ENCODE measurements at places on chromosomes 4 and X.

GRCh38 chr4:114613560-114613959, 15.0 kb downstream of the UGT8 start:
- no peak for DNase-seq

DNA sequence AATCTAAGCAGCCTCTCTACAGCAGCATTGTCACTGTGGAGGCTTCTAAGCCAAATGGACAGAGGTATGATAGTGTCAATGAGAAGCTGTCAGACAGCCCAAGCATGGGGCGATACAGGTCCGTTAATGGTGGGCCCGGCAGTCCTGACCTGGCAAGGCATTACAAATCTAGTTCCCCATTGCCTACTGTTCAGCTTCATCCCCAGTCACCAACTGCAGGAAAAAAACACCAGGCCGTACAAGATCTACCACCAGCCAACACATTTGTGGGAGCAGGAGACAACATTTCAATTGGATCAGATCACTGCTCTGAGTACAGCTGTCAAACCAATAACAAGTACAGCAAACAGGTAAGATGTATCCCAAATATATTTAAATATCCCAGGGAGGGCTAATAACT, 4.1 kb downstream of the PCDH7 start:
- no peak for DNase-seq

DNA sequence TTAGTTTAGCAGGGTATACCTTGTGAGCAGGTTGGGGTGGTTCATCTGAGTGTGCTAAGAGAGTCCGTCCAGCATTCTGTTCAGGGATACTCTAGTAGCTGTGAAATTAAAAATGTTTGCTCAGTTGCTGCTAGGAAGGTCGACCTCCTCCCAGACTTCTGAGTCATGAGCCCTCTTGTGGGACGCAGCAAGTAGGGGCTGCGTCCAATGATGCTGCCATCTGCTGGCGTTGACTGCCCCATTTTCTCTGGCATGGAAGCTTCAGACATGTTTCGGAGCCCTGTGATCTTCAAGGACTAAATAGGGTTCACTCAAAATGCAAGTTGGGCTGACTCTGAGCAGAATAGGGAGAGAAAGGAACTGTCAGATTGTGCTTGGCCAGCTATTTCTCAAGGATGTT, 201.0 kb upstream of the ARSJ start:
- no peak for DNase-seq

DNA sequence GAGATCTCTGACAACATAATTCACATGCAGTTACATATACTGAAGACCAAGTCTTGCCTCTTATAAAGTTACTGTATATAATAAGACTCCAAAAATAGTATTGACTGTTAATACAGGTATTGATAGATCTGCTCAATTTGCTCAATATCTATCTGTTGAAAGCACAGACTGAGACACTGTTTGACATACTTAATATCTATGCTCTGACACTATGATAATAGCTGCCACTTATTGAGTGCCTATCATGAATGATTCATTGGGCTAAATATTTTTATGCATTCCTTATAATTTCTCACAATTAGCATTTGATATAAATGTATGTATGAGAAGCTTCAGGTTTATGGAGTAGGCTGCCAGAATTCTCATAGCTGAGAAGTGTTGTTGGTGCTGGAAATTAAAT, 1600.9 kb upstream of the IGFBP7 start:
- no peak for DNase-seq

DNA sequence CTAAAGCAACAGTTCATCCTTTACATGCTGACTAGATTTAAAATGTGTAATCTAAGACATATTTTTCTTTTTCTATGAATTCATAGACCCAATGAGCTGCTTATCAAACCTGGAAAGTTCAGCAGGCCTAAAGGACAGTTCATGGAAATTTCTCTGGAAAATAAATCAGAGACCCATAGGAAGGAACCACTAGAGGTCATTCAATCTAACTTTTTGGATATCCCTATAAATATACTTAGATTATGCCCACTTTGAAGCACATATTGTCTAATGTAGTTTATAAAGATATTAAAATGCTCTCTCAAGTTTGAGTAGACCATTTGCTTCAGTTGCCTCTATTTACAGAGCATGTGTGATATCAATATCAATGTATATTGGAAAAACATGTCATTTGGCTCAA, 473.0 kb downstream of the FAT4 start:
- no peak for DNase-seq

DNA sequence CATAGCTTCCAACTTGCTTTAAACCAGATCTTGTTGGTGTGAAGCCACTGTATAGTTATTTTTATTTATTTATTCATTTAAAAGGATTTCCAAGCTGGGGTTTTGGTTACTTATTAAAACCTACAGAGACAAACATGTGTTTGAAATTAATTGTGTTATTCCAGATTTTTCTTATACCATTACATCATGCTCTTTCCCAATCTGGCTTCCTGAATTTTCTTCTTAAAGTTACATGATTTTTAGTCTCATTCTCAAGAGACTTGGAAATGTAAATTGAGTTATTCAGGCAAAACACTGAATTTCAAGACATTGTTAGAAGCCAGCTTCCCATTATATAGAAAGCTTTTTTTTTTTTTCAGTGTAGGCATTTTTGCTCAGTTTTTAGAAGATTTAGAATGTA, 381.9 kb downstream of the IL1RAPL1 start:
- DNase-seq: no peak

GRCh38 chr4:165519591-165519990, 140.8 kb downstream of the CPE start:
- DNase-seq: no peak

DNA sequence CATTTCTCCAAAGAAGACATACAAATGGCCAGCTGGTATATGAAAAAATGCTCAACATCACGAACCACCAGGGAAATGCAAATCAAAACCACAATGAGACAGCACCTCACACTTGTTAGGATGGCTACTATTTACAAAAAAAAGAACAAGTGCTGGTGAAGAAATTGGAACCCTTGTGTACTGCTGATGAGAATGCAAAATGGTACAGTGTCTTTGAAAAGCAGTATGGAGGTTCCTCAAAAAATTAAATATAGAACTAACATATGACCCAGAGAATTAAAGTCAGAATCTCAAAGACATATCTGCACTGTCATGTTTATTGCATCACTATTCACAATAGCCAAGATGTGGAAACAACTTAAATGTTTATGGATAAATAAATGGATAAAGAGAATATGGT, 20.9 kb downstream of the PAGE4 start:
- no peak for DNase-seq

DNA sequence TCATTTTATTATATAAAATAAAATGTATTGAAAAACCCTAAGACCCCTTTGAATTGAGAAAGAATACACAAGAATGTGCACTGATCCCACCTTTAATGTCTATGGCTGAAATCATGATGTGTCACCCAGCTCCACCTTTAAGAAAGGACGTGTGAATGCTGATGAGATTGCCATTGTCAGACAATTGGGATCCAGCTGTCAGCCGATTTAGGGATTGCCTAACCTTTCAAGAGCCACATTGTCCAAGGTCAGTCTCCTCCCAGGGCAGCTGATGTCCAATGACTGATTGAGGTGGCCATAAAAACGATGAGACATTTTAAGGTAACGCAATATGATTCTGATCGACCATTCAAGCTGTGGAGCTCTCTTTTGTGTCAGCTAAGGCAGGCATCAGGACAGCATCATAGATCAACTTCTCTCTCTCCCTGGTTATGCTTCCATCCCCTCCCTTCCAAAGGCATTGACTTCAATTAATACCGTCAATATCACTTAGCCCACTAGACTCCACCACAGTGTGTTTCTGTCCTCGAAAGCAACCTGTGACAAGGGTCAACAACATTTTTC, 1676.4 kb downstream of the PCDH7 start:
- no peak for DNase-seq

DNA sequence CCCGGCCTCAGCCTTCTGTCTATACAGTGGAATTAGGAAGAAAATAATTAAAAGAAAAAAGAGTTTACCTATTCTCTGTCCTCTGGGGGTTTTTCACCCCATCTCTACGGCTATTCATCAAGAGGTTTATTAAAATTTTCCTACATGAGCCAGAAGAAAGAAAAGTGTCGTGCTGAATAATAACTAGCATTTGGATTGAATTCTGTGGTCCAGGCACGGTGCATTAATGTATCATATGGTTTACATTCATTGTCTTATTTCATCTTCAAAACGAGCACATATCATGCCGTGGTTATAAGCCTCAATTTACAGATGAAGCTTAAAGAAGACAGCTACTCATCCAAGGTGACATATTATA, 5.4 kb upstream of the NAA15 start:
- no peak for DNase-seq

DNA sequence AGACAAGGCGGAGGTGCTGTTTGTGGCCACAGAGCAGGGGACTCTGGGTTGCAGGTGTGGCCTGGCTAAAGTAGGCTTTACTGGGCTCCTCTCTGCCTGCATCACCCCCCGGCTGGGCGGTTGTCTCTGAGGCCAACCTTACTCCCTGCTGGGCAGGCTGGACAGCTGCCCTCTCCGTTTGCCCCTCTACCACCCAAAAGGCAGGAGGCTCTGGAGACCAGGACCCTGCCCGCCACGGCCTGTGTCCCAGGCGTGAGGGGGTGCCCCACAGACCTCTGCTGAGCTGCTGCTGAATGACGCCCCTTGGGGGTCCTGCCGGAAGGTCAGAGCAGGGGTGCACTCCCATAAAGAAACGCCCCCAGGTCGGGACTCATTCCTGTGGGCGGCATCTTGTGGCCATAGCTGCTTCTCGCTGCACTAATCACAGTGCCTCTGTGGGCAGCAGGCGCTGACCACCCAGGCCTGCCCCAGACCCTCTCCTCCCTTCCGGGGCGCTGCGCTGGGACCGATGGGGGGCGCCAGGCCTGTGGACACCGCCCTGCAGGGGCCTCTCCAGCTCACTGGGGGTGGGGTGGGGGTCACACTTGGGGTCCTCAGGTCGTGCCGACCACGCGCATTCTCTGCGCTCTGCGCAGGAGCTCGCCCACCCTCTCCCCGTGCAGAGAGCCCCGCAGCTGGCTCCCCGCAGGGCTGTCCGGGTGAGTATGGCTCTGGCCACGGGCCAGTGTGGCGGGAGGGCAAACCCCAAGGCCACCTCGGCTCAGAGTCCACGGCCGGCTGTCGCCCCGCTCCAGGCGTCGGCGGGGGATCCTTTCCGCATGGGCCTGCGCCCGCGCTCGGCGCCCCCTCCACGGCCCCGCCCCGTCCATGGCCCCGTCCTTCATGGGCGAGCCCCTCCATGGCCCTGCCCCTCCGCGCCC, 920 bp downstream of the HTT-AS start:
- no peak for DNase-seq

DNA sequence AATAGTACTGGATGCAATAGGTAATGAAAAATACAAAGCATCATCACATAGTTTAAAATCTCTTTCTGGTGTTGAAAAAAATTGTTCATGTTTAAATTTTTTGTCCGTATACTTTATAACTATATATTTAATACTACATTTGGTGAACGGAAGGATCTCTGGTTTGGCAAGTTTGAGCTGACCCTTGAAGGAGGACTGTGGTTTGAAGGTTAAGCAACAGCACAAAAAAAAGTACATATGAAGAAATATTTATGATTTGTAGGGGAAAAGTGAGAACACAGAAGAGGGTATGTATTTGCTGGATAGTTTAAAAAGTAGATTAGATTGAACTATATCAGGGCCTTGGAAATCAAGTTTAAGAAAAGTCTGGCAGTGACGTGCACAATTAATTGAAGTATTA, 13.3 kb downstream of the SRP72 start:
- DNase-seq: no peak

Measured in stimulated activated naive B cell treated with anti-CD40 and anti-IgM and Interleukin-4, amounts not matched to agents 10 μg/mL and 1 μg/mL and 100 μg/mL, for 72 hours (primary cell).